NK-92 treated with Interleukin-12 subunit alpha and Interleukin-12 subunit beta, amount 100 ng/mL, for 24 hours (cell line): ENCODE measurements at places on chromosomes 2 and 18.

GRCh38 chr2:104826016-104826415 lies 27.9 kb upstream of the POU3F3 start:
- DNase-seq, result no peak

DNA sequence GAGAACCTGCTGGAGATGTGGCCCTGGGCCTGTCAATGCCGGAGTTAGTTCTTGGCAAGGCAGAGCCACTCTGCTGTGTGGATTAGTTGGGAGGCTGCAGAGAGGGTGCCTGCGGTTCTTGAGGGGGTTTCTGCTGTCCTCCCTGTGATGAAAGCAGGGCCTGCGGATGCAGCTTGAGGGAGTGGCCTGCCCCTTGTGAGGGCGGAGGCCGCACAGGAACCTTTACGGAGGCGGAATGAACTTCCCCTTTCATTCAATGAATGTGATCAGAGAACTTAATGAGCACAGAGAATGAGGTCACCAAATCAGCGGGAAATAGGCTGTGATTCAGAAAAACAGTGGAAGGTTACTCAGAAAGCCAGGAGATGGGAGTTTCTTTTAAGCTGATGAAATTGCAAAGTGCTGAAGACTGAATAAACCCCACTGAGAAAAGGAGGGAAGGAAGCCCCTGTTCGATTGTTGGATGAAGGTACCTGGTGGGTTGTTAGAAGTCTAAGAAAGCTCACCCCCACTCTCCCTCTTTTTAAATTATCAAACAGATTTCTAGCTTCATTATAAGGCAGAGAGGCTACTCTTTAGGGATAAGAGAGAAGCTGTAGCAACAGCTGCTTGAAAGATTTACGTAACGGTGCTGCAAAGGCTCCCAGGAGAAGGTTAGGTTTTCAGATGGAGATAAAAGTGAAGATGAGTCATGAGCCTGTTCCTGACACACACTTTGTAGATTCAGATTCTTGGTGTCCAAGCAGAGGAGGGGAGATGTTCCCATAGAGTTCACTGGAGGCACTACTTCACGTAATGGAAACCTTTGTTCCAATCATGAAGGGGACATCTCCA lies 47.4 kb downstream of the VWA3B start:
- DNase-seq, result no peak

GRCh38 chr2:231545105-231545902 lies 15.1 kb upstream of the NMUR1 start:
- DNase-seq, result peak; percentile 83

GRCh38 chr18:35118641-35119040 lies 77.4 kb downstream of the MAPRE2 start:
- no peak for DNase-seq

DNA sequence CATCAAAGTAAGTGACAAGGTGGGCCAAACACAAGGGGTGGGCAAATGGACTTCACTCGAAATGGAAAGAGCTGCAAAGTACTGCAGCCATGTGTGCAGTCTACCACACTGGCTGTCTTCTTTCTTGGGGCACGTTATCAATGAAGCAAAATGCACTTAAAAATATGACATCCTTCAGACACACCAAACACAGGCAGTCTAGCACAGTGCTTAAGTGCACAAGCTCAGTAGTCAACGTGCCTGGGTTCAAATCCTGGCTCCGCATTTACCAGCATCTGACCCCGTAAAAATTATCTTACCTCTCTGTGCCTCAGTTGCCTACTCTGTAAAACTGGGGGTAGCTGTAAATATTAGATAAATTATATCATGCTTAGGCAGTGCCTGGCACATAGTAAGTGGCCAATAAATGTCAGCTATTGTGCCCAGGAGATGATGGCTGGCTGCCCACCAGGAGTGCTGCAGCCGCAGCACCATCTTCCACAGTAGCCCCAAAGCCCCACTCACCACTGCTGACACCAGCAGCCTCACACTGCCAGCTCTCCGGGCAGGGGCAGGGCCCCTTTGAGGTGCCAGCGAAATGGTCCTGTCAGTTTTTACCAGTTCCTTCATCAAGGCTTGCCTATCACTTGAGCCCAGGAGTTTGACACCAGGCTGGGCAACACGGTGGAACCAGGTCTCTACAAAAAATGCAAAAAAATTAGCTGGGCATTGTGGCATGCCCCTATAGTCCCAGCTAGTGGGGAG lies 121.8 kb upstream of the SLC1A4 start:
- DNase-seq, result no peak

- no peak for DNase-seq
These were observed 275.9 kb upstream of the GCFC2 start for GRCh38 chr2:75986617-75987016.

GRCh38 chr2:233421091-233421816 lies 67.0 kb downstream of the DGKD start:
- no peak for DNase-seq

DNA sequence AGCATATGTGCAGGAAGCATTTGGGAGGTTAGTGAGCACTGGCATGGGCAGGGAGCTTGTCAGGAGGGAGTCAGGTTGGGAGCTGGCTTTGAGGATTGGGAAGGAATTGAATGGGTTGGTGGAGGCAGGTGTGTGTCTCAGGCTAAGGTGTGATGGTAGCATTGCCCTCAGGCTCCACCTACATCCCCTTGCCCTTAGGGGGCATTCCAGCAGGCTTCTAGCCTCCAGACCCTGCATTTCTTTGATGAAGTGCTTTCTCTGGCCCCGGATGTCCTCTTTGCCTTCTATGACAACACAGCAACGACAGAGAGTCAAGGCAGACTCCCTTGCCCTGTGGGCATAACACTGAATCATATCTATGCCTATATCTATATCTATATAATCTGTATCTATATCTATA lies 13.5 kb downstream of the RHBDD1 start:
- DNase-seq, result no peak

GRCh38 chr2:210198326-210198725 lies 26.9 kb downstream of the ACADL start:
- no peak for DNase-seq

DNA sequence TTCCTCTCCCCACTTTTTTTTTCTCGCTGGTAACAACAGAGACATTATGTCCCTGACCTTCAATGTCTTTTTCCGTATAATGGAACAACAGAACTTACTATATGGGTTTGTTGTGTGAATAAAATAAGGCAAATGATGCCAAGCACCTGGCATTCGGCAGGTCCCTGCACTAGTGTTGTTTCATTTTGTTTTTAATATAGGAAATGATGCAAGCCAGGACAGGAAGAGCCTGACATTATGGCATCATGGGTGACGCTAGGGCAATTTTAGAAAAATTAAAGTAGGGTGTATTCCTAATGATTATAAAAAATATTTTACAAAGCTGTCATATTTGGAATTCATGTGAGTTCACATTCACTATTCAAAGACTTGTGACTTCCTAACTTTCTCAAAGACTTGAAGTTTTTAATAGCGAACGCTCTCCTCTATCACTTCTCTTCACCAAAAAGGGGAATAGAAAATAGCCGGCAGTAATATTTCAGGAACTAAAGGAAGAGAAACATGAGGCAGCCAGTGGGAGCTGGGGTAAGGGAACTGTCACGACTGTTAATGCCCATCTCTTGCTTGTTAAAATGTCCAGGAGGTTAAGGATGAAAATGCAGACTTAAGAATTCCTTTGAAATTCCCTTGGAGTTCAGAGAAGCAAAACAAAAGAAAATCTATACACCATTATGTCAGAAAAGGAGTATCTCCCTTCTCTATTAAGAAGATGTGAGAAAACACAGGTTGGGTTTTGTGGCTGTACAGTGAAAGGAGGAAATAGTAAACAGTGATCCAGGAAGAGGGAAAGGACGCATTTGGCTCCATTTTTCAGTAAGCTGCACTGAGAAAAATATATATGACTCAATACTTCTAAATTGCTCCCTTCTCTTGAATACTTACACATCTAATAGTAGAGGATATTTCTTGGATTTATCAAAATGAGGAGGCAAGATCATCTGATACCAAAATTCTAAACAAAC lies 60.2 kb downstream of the DPP4 start:
- DNase-seq, result no peak

GRCh38 chr2:85976106-85976920 lies 87.5 kb upstream of the ST3GAL5 start:
- DNase-seq, result no peak

- no peak for DNase-seq
These were observed 37.6 kb upstream of the RMP24 start for GRCh38 chr18:35934891-35935290.

GRCh38 chr2:211093743-211094303 lies 537.4 kb downstream of the CPS1 start:
- no peak for DNase-seq

DNA sequence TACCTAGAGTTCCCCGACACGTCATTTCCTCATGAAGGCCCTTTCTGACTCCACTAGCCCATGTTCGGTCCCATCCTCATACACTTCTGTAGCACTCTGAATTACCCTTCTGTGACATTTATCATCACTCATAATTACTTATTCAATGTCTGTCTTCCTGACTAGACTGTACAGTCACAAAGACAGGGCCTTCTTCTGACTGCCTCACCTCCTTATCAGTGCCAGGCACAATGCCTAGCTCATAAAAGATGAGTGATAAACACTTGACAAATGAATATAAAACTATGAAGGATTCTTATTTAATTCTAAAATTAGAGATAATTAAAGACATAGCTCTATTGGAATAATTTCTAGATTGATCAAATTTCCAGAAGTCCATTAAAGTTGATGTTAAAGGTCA lies 1.4 kb upstream of the UBXN4 start:
- DNase-seq, result no peak

GRCh38 chr2:201642579-201643215 lies 606 bp downstream of the TMEM237 start:
- DNase-seq, result peak; percentile 75

GRCh38 chr18:35303610-35304009 lies 13.6 kb upstream of the ZSCAN30 start:
- no peak for DNase-seq

DNA sequence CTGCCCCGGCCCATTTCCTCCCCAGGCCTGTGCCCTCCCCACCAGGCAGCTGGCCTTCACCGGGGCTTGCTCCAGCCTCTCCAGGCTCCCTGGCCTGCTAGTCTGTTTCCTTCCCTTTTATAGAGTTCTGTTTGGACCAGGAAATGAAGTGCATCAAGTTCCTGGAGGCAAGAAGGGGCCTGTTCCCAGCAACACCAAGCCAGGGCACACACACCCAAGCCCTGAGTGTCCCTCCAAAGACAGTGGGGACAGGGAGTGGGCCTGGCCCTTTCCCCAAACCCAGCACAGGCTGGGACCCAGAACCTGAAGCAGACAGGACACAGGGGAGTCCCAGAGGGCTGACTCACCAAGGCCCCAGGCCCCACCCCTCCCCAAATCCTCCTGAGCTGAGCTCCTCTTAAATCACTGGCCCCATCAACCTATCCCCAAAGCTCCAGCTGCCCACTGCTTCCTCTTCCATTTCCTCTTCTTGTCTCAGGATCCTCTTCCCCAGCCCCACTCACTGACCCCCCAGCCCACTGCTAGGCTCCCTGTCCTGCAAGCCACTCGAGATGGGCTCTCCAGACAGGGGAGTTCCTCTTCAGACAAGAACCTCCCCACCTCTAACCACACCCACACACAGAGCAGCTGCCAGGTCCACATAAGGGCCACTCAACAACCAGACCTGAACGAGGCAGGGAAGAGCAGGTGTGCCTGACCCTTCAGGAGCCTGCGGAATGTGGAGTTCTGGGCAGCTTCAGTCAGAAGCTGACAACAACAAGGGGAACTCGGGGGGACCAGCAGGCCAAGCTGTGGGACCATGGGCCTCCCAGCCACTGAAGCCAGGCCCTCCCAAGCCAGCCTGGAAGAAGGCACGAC lies 74.2 kb downstream of the TNS1 start:
- no peak for DNase-seq

DNA sequence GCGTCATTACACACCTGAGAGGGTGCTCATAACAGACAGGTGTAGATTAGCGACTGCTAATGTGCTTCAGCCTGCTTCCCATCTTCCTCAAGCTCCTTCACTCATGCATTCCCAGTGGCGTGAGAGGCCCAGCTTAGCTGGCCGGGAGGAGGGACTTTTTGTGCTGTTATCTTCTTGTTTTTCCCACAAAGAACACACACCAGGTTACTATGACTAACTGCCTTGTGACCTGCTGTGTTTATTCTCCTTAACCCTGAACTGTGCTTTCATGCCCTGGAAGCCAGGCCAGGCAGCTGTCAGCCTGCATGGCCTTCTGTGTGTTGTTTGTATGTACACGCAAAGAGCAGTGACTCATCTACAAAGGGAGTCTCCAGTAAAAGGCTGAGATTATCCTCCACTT lies 143.8 kb downstream of the PIEZO2 start:
- no peak for DNase-seq

DNA sequence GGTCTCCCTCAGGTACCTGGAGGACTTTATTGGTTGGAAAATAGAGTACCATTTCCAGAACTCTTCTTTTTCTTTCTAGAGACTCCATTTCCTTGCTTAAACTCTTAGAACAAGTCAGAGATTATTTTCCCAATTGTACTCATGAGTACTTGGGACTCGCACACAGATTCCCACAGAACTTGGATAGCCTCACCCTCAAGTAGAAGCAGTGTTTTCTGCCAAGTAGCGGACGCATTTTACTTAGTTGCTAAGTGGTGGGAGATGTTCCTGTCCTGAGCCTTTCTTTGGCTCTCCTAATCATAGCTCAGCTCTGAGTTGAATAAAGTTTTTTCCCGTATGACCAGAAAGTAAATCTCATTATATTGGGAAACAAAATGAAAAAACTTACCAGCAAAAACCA lies 17.2 kb downstream of the SLC30A3 start:
- DNase-seq, result no peak

GRCh38 chr2:107384422-107384821 lies 442.3 kb upstream of the RGPD4 start:
- DNase-seq, result no peak

GRCh38 chr2:154961676-154962075 lies 263.2 kb downstream of the KCNJ3 start:
- no peak for DNase-seq

DNA sequence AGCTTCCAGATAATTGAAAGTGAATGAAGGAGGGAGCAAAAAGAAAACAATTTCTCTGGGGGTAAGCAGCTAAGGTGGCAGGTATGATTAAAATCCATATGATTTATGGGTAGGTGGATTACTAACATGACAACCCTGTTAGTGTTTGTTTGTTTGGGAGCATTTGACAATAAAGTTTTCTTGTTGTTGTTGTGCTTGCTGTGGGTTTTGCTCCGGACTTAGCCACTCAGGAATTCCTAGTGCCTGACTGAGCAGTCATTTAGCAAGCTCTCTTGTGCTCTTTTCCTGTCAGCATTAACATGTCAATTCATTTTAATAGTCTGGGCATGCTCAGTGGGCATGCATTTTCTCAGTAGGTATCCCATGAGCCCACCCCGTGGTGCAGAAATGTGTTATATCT lies 674.8 kb upstream of the ZEB2 start:
- DNase-seq, result no peak

DNA sequence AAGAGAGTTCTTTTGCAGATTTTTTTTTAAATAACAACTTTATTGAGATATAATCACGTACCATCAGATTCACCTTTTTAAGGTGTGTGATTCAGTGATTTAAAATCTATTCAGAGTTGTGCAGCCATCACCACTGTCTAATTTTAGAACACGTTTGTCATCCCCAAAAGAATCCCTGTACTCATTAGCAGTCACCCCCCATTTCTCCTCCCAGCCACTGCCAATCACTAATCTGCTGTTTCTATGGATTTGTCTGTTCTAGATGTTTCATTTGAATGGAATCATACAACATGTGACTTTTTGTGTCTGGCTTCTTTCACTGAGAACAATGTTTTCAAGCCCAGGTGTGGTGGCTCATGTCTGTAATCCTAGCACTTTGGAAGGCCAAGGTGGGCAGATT lies 55.4 kb upstream of the RAPH1 start:
- no peak for DNase-seq

GRCh38 chr2:124112966-124113365 lies 87.9 kb downstream of the CNTNAP5 start:
- no peak for DNase-seq

- DNase-seq, result no peak
These were observed 21.6 kb upstream of the SLC35G4 start for GRCh38 chr18:11587846-11588245.
